ENCODE measurements at places on chromosomes 7 and 10.
A peak's percentile ranks its signal among the peaks of the same experiment; 100 is the strongest.

- no peak for DNase-seq
These were observed 476.2 kb upstream of the GALNT17 start for GRCh38 chr7:70655694-70656093.

DNA sequence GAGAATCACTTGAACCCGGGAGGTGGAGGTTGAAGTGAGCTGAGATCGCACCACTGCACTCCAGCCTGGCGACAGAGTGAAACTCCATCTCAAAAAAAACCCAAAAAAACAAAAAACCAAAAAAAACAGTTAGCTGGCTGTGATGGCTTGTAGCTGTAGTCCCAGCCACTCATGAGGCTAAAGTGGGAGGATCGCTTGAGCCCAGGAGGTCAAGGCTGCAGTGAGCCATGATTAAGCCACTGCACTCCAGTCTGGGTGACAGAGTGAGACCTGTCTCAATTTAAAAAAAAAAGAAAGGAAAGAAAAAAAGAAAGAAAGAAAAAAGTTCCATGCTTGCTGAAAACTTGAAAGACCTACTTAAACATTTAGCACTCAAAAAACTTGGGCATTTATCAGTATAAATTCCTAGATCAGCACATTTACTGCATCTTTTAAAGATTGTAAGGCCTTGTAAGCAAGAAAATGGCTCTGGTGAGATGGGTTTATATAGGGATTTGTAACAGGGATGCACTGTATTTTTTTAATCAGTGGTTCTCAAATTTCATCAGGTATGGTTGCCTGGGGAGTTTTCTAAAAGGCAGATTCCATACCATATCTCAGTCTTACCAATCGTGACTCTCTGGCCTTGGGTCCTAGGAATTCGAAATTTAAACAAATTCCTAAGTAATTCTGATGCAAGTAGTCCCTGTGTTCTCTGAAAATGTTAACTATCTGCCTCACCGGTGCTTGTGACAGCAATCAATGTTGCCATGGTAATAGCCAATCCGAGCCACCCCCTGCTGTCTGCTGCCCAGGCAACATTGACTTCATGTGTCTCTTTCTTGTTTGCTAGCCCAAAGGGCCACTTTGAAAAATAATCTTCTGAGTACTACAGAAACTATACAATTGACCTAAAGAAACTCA is 11.5 kb upstream of the NT5C2 start:
- DNase-seq: no peak

DNA sequence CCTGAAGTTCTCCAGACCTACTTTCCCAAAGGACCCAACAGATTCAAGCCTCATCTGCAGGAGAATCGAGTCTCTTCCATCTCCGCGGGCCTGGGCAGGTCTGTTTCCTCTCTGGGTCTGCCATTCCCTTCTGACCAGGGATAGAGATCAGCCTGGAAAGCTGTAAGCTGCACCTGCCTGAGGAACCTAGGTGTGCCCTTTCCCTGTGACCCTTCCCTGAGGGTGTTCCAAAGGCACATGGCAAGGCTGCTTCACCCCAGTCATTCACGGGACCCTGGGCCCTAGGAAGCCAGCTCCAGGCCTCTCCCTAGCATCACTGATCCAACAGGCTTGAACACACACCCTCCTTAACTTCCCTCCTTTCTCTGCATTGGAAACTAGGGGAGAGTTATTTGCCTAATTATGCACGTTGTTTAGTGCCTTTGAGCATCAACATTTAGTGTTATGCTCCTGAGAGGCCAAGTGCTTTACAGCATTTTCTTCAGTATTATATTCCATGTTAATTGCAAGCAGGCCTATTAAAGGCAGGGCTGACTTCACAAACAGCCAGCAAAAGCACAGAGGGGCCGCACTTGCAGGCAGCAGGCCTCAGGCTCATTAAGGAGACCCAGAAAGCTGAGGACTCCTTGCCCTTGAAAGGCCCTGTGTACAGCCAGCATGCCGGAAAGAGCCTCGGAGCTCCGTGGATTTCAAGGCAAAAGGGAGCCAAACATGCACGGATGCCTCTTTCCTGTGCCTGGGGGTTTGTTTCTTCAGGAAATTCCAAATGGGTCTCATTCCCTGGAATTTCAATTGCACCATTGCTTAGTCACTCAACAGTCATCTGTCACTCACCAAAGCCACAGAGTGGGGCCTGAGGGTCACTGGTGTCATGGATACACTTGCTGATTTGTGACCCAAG is 91.0 kb upstream of the FAM20C start:
- DNase-seq: no peak

GRCh38 chr10:78852466-78853240 is 216.1 kb upstream of the ZMIZ1 start:
- DNase-seq: no peak

DNA sequence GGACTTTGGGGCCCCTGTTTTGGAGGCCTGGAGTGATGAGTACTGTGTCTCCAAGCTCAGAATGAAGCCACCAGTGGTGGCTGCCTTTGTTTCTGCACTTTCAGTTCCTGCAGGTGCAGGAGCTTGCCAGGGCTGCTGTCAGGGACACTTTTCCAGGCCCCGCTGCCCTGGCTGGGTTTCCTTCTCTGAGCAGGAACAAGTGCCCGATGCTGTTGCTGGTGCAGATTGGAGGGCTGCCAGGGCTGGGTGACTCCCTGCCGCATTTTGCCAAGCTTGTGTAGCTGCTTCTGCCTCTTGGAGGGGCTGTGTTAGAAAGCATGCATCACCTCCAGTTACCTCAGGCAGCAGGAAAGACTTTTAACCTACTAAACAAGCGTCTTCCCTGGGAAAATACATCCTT is 211.1 kb downstream of the MGMT start:
- DNase-seq: no peak

- no peak for DNase-seq
These were observed 57.5 kb upstream of the CHCHD3 start for GRCh38 chr7:133139350-133139749.

- DNase-seq: no peak
These were observed 103.5 kb upstream of the FAM20C start for GRCh38 chr7:88927-89231.

GRCh38 chr10:102752266-102752930 is 8.7 kb downstream of the WBP1L start:
- DNase-seq: no peak

- no peak for DNase-seq
These were observed 97.9 kb upstream of the KLF14 start for GRCh38 chr7:130831817-130832481.

DNA sequence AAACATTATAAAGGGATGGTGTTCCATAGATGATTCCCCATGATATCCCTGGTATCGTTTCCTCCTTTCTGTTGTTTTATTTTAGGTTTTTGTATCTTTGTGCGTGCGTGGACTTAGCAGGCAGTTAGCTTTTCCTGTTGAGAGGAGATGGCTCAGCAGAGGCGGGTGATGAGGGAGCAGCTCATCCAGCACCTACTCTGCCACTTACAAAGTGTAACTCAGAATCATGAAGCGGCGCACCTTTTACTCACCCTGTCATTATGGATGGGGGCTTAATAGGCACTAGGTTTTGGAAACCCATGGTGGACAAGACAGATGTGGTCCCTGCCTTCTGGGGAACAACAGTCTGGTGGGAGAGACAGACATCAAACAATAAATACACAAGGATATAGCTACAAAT is 17.1 kb downstream of the FAM241B start:
- no peak for DNase-seq

DNA sequence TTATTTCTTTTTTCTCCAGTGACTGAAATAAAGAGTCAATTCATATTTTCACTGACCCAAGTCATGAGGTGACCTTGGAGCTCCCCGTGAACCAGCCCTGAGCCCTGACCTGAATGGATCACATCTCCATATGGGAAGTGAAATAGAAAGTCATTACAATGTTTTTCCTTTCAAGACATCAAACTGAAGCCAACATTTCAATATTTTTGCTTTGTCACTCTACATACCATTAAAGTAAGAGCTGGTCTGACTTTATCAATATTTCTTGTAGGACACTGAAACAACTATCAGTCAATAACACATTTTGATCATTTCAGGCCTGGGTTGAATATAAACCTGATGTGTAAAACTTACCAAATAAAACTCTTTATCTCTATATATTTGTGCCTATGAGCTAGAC is 249.8 kb upstream of the PHF14 start:
- DNase-seq: no peak

- no peak for DNase-seq
These were observed 579.8 kb downstream of the PARD3 start for GRCh38 chr10:34235164-34235832.

DNA sequence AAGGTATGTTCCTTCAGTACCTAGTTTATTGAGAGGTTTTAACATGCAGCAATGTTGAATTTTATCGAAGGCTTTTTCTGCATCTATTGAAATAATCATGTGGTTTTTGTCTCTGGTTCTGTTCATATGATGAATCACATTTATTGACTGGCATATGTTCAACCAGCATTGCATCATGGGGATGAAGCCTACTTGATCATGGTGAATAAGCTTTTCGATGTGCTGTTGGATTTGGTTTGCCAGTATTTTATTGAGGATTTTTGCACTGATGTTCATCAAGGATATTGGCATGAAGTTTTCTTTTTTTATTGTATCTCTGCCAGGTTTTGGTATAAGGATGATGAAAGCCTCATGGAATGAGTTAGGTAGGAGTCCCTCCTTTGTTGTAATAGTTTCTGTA is 204.0 kb upstream of the GNAI1 start:
- no peak for DNase-seq

DNA sequence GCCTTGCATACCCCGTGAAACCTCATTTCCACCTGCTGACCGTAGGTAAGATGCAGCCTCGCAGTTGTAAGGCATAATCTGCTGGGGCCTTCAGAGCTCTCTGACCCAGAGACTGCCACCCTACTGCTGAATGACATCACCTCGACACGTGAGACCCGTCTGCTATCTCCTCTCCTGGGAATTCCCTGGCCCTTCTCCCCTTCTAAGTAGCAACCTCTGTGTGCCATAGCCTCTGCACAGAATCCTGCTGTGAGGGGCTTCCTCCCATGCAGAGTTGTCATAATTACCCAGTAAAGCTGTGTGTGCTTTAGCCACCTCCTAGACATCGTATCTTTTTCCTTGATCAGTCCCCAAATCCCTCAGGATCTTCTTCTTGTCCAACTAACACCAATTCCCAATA is 106.7 kb downstream of the CACNB2 start:
- no peak for DNase-seq

- peak; percentile 52 for DNase-seq
These were observed 1.5 kb downstream of the CDK13 start for GRCh38 chr7:39951226-39952194.

DNA sequence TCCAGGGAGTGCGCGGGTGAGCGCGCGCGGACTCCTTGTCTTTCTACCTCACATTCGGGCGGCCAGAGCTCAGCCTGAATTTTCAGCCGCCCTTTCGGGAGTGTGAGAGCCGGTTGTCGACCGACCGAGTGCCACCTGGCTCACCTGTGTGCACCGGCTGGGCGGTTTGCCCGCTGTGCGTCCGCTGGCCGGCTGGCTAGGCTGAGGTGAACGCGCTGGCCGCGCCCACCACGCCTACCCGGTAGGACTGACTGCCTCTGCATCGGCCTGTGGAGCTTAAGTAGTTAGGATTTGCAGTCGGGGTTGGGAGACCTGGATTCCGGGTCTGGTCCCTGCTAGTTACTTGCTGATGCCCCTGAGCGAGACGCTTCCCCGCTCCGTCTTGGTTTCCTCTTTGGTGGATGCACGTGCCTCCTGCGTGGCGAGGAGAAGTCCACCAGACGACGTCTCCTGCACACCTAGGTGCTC is 553 bp downstream of the TSPAN15 start:
- no peak for DNase-seq

GRCh38 chr7:158110034-158110590 is 477.5 kb downstream of the PTPRN2 start:
- DNase-seq: no peak

DNA sequence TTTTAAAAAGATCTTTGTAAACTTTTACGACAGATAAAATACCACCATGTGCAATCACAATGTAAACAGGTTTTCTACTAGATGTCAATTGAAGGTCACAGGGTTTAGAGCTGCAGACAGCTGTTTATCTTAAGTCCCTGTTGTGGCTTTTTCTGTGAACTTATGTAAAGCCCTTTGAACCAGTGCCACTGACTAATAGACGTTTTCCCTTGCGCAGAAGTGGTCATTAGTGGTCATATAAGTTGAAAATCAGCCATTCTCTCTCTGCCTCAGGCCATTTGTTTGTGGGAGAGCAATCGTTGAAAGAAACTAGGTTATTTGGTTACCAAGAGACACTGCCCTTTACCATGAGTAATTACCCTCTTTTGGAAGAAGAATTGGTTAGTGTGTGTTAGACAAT is 23.9 kb downstream of the CACNB2 start:
- DNase-seq: no peak

DNA sequence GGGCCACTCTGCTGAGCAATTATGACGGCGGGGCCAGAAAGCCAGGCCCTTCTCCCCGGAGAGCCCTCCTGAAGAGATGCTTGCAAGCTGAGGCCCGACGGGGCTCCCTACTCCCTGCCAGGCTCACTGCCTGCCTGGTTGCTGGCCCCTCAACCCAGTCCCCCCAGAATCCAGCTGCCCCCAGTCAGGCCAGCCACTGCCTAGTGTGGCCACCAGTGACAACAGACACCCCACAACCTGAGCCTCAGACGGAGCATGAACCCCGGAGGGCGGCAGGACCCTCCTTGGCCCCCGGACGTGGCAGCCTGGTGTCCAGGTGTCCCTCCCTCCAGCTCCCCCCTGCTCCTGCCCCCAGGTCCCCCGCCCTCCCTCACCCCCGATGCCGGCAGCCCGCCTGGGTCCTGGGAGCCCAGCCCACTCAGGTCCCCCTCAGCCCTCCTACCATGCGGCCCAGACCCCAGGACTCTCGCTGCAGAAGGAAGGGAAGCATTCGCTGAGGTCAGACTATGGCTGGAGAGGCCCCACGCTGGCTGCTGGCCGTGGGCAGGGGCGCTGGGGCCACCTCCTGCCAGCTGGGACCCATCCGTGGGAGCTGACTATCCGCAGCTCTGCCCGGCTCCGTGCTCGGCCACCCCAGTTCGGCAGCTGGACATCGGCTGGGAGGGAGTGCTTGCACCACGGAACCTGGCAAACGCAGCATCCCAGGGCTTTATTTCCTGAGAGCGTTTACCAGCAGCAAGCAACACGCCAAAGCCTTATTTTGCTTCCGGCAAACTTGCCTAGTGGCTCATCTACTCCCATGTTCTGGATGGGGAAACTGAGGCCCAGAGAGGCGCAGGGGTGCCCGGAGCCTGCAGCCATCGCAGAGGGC is 89.8 kb downstream of the UNCX start:
- no peak for DNase-seq

GRCh38 chr7:5382281-5382892 is 41.2 kb downstream of the TNRC18 start:
- no peak for DNase-seq

GRCh38 chr7:129210256-129210988 is 14.4 kb upstream of the AHCYL2 start:
- DNase-seq: peak; percentile 31

GRCh38 chr10:48594803-48595538 is 9.9 kb downstream of the ARHGAP22 start:
- no peak for DNase-seq

GRCh38 chr10:45093945-45094344 is 93.2 kb downstream of the ZNF22 start:
- DNase-seq: no peak

- DNase-seq: no peak
These were observed 13.7 kb downstream of the CDHR1 start for GRCh38 chr10:84208023-84208422.

GRCh38 chr7:32501522-32501921 is 6.2 kb downstream of the AVL9 start:
- no peak for DNase-seq

Measured in T follicular helper cell (primary cell).